Fibroblast of upper back skin (primary cell): ENCODE measurements at places on chromosomes 13 and 19.
A peak's percentile ranks its signal among the peaks of the same experiment; 100 is the strongest.

- no peak for DNase-seq
Observed at GRCh38 chr13:97834250-97834649, 119.2 kb upstream of the IPO5 start.

GRCh38 chr19:13849991-13850909 lies 26.7 kb upstream of the NANOS3 start:
- DNase-seq, result peak; percentile 75

- DNase-seq, result no peak
Observed at GRCh38 chr13:32253911-32254399, 61.2 kb downstream of the ZAR1L start.

GRCh38 chr19:12847159-12848139 lies 9.1 kb downstream of the MAST1 start:
- DNase-seq, result peak; percentile 72

DNA sequence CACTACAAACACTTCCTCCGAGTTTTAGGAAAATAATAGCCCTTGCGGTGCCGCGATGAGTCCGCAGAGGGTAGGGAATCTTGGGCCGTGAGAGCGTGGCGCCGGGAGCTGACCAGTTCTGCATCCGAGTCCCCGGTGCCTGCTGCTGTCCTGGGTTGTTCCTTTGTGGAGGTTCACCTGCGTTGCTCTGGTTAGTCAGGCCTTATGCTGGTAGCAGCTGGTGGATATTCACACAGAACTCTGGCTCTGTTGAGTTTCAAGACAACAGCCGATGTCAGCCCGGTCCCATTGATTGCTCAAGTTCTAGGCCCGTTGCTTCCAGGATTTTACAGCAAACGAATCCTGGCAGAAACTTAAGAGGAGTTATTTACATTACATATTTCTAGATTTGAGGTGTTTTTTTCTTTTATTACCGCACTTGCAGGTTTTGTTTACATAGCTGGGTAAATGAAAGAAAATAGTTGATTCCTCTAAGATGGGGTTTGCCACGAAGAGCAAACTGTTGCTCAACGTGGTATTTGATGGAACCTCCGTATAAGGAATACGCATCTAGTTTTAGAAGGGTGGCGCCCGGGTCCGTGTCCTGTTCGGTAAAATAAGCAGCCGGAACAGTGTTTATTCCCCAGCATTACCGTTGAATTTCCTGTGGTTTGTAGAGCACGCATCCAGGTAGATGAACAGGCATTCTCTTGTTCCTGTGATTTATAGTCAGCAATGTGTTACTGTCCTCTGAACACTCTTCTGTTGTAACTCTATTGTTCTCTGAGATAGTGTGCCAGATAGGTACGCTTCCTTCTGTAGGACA lies 1.3 kb downstream of the CLDN10 start:
- DNase-seq, result no peak

DNA sequence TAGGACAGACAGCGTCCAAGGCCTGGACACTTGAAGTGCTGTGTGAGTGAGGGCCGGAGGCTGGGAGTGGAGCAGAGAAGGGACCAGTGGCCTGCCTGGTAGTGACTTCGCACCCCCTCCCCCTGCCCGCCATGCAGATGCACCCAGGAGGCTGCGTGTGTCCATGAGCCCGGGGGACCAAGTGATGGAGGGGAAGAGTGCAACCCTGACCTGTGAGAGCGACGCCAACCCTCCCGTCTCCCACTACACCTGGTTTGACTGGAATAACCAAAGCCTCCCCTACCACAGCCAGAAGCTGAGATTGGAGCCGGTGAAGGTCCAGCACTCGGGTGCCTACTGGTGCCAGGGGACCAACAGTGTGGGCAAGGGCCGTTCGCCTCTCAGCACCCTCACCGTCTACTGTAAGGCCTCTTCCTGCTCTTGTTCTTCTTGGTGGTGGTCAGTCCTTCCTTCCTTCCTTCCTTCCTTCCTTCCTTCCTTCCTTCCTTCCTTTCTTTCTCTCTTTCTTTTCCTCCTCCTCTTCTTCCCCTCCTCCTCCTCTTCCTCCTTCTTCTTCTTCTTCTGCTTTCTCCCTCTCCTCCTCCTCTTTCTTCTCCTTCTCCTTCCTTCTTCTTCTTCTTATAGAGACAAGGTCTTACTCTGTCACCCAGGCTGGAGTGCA lies 6.0 kb upstream of the FFAR1 start:
- no peak for DNase-seq

DNA sequence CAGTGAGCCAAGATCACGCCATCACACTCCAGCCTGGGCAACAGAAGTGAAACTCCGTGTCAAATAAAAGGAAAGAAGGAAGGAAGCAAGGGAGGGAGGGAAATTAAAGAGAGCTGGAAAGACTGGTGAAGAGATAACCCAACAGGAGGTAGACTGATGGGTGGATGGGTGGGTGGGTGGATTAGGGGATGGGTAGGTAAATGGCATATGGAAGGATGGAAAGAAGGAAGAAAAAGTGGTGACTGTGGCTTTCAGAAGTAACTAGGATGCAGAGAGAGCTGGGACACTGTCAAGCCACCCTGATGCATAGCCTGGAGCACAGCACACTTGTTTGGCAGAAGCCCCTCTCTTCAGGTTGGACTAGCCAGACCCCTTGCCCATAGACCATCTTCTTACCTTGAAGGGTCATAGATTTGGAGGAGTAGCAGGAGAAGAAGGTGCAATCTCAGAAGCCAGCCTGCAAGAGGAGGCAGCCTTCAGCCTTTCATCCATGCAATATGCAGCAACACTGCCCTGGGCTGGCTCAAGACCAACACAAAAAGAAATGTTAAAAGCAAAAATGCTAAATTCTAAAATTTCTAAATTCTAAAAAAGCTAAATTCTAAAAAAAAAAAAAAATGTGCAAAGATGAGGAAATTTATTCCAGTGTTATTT lies 5.1 kb downstream of the IQCN start:
- DNase-seq, result no peak
